Pulmonary artery endothelial cell (primary cell): ENCODE measurements at places on chromosomes 7 and 10. TPM values are rescaled to one million over a fixed set of nuclear protein-coding genes. Genes with fewer than 3 reads are reported as not detected.

- DNase-seq, result no peak
Measured at GRCh38 chr10:93173967-93174845, 100.5 kb downstream of the CYP26A1 start.

DNA sequence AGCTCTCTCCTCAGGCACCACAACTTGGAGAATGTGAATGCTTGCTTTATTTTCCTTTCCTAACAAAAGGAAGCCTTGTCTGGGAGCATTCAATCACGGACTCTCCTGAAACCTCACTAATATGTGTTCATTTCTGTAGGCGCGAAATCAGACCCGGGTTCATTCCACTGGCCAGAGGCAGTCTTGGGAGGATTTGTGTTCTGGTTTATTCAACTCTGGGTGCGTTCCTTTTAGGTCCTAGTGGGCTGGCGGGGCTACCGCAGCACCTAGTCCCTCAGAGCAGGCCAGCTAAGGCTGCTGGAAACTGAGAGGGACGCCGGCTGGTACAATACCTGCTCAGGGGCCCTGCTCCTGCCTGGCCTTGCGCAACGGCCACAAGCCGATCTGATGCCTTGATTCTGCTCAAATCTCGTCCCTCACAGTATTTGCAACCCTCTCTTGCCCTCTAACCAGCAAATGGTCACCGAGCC is 7.5 kb downstream of the HOXA4 start:
- no peak for DNase-seq

- no peak for DNase-seq
Measured at GRCh38 chr7:124514471-124514870, 251.1 kb downstream of the GPR37 start.

- no peak for DNase-seq
Measured at GRCh38 chr7:44654255-44654796, 47.9 kb downstream of the OGDH start.

- no peak for DNase-seq
Measured at GRCh38 chr7:102427019-102427405, 6.4 kb upstream of the ORAI2 start.

GRCh38 chr7:134737566-134738345 is 41.7 kb upstream of the CALD1 start:
- DNase-seq, result no peak

- no peak for DNase-seq
Measured at GRCh38 chr10:16686054-16686902, 130.9 kb downstream of the RSU1 start.

- DNase-seq, result no peak
Measured at GRCh38 chr7:44153948-44154335, 12.8 kb upstream of the MYL7 start.

- DNase-seq, result no peak
Measured at GRCh38 chr7:90988516-90988915, 275.7 kb upstream of the FZD1 start.

DNA sequence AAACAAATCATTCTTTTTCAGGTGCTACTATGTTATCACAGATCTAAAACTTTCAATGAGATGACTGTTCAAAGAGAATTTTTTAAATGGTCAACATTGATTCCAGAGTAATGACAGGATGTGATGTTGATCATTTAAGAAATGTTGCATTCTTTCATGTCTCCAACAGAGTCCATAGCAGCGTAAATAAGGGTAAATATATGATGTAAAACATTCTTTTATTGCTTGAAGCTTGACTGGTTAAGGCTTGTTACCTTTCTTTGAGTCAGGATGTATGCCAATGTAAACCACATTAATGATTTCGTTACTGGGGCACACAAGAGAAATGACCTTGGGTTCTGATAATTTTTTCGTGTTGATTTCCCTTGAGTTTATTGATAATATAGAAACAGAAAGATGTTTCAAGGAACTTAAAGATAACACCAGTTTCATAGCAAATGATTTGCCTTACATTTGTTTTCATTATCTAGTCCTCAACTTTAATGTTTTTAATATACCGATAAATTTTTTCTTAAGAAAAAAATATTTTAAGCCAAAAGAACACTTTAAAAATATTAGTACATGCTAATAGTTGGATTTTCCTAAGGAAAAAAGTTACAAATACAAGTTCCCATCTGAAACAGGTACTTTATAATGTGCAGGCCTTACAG is 3.5 kb downstream of the STK17A start:
- DNase-seq, result no peak

GRCh38 chr7:96321031-96321657 is 754 bp downstream of the SLC25A13 start:
- DNase-seq, result peak; percentile 63

DNA sequence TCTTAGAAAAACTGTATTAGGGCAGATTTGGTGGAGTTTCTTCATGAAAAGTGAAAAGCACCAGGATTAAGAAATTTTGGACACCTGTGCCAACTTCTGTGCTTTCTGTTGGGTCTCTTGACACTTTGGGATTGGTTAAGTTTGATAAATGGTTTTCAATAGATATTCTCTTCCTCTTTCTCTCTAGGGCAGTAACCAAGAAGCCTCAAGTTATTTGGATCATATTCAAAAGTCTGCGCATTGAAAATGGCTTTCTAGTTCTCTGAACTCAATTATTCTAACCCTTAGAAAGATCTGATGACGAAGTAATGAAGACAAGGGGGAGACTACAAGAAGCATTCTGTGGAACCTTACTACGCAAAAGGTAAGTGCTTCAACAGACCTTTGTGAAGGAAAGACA is 144.0 kb upstream of the CCDC6 start:
- no peak for DNase-seq

GRCh38 chr7:112897839-112898431 is 107.7 kb upstream of the TMEM168 start:
- DNase-seq, result no peak

- no peak for DNase-seq
Measured at GRCh38 chr7:70268179-70268578, 669.9 kb downstream of the AUTS2 start.

- no peak for DNase-seq
Measured at GRCh38 chr10:118505363-118505762, 90.1 kb downstream of the PRLHR start.

GRCh38 chr10:72315611-72316385 is 38.9 kb downstream of the DNAJB12 start:
- DNase-seq, result no peak

DNA sequence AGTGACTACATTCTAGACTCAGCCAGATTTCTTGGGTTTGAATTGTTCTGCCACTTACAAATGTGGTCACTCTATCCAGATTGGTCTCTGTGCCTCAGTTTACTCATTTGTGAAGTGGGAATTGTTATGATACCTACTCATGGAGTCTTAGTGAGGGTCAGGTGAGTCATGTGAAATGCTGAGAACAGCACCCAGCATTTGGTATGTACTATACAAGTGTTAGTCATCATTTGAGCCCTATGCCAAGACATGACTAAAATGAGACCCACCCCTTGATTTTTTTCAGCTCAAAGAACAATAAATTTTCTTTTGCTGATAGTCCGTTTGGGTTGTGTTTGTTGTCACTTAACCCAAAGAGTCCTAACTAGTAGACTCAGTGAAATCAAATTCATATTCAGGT is 92.8 kb downstream of the CHN2 start:
- peak; percentile 39 for DNase-seq

GRCh38 chr7:67564959-67565358 is 568.3 kb downstream of the TYW1 start:
- DNase-seq, result no peak

DNA sequence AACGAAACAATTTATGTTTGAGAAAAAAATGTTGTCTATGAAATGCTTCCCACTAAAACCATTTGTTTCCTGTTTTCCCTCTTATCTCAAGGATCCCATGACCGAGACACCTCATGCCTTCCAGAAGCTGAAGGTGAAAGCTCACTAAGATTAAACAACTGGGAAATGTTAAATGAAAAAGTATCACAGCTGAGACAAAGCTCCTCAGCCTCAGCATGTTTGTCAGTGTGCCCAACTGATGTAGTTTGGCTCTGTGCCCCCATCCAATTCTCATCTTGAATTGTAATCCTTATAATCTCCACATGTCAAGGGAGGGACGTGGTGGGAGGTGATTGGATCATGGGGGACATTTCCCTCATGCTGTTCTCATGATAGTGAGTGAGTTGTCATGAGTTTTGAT is 327.3 kb downstream of the HTR7 start:
- no peak for DNase-seq

GRCh38 chr7:110090110-110090820 is 1000.7 kb upstream of the LRRN3 start:
- DNase-seq, result no peak

DNA sequence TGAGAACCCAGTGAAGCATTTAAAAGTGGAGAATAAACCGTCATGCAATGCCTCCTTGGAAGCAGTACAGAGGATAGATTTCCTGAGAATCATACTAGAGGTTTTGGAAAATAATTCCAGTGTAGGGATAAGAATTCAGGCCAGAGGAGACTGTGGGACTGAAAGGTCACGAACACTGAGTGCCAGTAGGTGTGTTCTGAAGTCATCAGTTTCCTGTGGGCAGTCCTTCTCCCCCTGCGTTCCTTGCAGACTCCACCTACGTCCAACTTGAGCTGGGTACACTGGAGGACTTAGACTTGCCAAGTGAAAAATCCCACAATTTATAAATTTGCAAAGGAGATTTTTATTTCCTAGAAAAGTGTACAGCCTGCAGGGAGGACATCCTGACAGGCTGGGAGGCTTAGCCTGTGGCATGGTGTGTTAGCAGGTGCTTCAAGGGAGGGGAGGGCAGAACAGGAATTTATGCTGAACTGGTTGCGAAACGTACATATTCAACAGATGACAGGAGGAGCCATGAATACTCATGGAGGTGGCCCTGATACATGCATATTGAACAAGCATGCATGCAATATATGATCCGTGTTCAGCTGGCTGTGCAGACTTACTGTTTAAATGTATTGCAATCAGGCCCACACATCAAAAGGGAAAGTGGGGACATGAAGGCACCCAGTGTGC is 72.9 kb upstream of the POM121L12 start:
- DNase-seq, result no peak

- no peak for DNase-seq
Measured at GRCh38 chr7:152333134-152333533, 102.7 kb downstream of the KMT2C start.

Gene LRMDA
- 7.2 and 14.6 TPM in 2 replicates for total RNA-seq

Gene SAMD9
- 13.3 and 14.0 TPM in 2 replicates for total RNA-seq

Gene NEBL
- total RNA-seq, result 0.71 and 1.4 TPM in 2 replicates

Gene SEMA3A
- 0.20 and 0.92 TPM in 2 replicates for total RNA-seq

Gene NUDT1
- 19.6 and 20.3 TPM in 2 replicates for total RNA-seq

Gene TET1
- 0.07 and 0.21 TPM in 2 replicates for total RNA-seq

Gene KCP
- 0.04 TPM in 1 of 2 replicates, not detected in the other for total RNA-seq

Gene NXPH1
- not detected in 2 replicates for total RNA-seq

Gene AKR1C1
- total RNA-seq, result 9.1 and 10.5 TPM in 2 replicates

Gene GJD4
- not detected in 2 replicates for total RNA-seq

Gene C7orf33
- not detected in 2 replicates for total RNA-seq

Gene VGF
- 0.07 TPM in 1 of 2 replicates, not detected in the other for total RNA-seq

Gene MYOZ1
- not detected in 2 replicates for total RNA-seq

Gene ZNF37A
- 7.5 and 12.9 TPM in 2 replicates for total RNA-seq

Gene NKX1-2
- total RNA-seq, result not detected in 2 replicates

Gene CALHM3
- total RNA-seq, result not detected in 2 replicates

Gene RBP4
- not detected in 2 replicates for total RNA-seq
